ENCODE measurements at places on chromosomes 7 and 10. TPM values are rescaled to one million over a fixed set of nuclear protein-coding genes. Genes with fewer than 3 reads are reported as not detected.

Gene FAS
- 16.4 TPM for total RNA-seq

- no peaks in the 10 kb centered on the region for H3K27me3 ChIP-seq
- H3K27ac ChIP-seq = no peak overlapping the region
- peaks cover 10% of the 10 kb centered on the region for H3K4me1 ChIP-seq
- H3K4me3 ChIP-seq = no peak overlapping the region
- H3K36me3 ChIP-seq = no peaks in the 10 kb centered on the region
Measured at GRCh38 chr7:47422611-47423010, 159.3 kb downstream of the TNS3 start.

- H3K36me3 ChIP-seq = no peaks in the 10 kb centered on the region
- H3K4me1 ChIP-seq = peaks cover 31% of the 10 kb centered on the region
- H3K4me3 ChIP-seq = peak overlapping the region; percentile 5
- no peaks in the 10 kb centered on the region for H3K27me3 ChIP-seq
Measured at GRCh38 chr10:45418849-45419675, 45.0 kb downstream of the ALOX5 start.

- no peak overlapping the region for H3K4me3 ChIP-seq
Measured at GRCh38 chr7:100208911-100209408, 10.8 kb upstream of the PVRIG start.

DNA sequence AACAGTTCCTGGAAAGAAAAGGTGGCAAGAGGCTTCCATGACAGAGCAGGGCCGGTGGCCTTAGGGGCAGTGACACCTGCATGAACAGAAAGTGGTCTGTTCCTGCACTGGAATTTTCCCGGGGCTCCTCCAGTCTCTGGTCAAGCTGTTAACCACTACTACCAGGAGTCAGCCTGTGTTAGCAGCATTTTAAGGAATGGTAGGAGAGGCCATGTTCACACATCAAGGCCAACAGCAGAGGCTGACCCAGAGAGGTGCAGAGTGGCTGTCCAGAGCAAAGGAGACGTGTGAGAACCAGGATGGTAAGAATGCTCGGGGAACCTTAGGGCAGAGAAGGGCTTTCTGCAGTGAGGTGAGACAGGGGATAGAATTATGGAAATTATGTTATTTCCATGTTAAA lies 8.5 kb downstream of the H2BK1 start:
- no peaks in the 10 kb centered on the region for H3K4me1 ChIP-seq
- H3K27ac ChIP-seq = no peak overlapping the region
- DNase-seq = no peak
- no peaks in the 10 kb centered on the region for H3K36me3 ChIP-seq
- H3K27me3 ChIP-seq = no peaks in the 10 kb centered on the region

Data from thyroid gland (tissue), 4 donors.